ENCODE measurements at places on chromosomes 4 and X. TPM values are rescaled to one million over a fixed set of nuclear protein-coding genes. Genes with fewer than 3 reads are reported as not detected.

The FDCSP gene
- not detected for total RNA-seq

DNA sequence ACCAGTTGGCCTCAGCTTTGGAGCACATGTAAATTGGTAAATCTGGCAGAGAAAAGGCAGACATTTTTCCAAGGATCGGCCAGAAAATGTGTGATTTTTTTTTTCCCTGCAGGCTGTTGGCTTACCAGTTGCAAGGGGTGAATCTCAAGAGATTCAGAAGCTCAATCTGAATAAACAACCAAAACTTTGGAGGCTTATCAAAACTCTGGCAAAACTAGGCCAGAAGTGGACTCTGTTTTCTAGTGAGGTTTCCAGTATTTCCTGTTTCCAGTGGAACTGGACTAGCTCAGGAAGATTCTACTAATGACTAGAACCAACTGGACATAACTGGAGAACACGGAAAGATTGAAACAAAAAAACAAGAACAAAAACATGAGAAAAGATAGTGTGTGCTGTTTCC is 191.3 kb downstream of the SMIM20 start:
- H3K36me3 ChIP-seq: no peaks in the 10 kb centered on the region
- DNase-seq: no peak
- H3K4me1 ChIP-seq: no peaks in the 10 kb centered on the region
- no peak overlapping the region for H3K4me3 ChIP-seq
- no peak overlapping the region for H3K27ac ChIP-seq

DNA sequence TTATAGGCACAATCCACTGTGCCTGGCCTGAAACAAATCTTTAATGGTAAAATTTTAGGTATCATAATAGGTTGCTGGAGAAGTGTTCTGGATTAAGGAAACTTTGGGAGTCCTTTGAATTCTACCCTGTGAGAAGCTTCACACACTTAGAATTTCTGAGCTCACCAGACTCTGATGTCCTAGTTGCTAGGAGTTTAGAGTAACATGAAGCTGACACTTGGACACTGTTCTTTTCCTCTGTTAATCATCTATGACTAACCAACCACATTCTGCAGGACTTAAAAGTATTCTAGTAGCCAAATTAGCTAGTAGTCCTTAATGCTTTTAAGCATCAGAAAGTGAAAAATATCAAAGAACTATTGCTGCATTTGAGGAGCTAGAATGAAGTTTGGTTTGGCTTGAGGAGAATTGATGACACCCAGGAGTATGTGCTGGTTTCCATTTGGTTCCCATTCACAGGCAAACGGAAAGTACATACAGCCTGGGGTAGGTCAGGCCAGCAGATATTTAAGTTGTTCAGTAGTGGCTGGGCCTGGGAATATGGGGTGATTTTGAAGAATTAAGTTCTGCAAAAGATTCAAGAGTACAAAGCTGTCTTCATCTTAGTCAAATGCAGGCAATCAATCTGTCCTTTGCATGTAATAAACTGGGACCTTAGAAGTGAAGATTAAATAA is 38.8 kb upstream of the IGFBP7 start:
- H3K27ac ChIP-seq: no peak overlapping the region
- DNase-seq: no peak
- H3K27me3 ChIP-seq: no peaks in the 10 kb centered on the region
- no peaks in the 10 kb centered on the region for H3K4me1 ChIP-seq
- no peak overlapping the region for H3K4me3 ChIP-seq
- H3K36me3 ChIP-seq: no peaks in the 10 kb centered on the region

DNA sequence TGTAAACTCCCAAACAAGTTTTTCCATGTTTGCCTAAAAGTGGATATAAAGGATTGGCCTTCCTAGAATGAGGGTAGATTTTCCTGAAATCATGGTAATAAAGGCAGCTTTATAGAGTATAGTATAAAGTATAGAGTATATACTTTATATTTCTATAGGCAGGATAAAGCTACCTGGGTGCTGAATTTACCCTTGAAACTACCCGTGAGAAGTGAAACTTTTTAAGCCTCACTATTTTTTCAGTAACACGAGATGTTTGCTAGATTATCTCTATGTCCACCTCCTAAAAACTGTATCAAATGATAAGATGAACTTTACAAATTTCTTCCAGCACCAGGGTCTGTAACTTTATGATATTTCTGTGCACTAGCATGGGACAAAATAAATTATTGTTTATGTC is 340.0 kb upstream of the GALNTL6 start:
- no peaks in the 10 kb centered on the region for H3K36me3 ChIP-seq
- H3K27ac ChIP-seq: no peak overlapping the region
- H3K4me3 ChIP-seq: no peak overlapping the region

DNA sequence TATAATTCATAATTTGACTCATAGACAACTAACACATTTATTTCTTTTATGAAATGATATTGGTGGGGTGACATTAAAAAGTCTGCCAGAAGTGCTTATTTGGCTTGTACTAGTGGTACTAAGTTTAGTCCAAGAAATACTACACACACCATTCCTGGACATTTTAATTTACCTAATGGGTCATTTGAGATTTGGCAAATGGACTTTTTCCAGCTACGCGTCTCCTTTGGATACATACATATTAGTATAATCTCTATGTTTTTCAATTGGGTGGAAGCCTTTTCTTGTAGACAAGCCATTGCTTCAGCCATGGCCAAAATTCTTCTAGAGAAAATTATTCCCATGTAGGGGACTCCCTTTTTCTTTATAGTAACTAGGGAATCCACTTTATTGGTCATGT is 968.5 kb downstream of the C4orf33 start:
- H3K27me3 ChIP-seq: no peaks in the 10 kb centered on the region
- H3K4me1 ChIP-seq: peaks cover 6% of the 10 kb centered on the region
- H3K36me3 ChIP-seq: no peaks in the 10 kb centered on the region
- no peak for DNase-seq

GRCh38 chr4:182193311-182193710 is 49.9 kb upstream of the TENM3 start:
- H3K4me1 ChIP-seq: 0 out of 2 replicates have a peak, but pooled peaks cover 5% of the 10 kb centered on the region
- no peak overlapping the region for H3K4me3 ChIP-seq
- H3K27me3 ChIP-seq: no peaks in the 10 kb centered on the region
- no peak for DNase-seq
- H3K36me3 ChIP-seq: no peaks in the 10 kb centered on the region

DNA sequence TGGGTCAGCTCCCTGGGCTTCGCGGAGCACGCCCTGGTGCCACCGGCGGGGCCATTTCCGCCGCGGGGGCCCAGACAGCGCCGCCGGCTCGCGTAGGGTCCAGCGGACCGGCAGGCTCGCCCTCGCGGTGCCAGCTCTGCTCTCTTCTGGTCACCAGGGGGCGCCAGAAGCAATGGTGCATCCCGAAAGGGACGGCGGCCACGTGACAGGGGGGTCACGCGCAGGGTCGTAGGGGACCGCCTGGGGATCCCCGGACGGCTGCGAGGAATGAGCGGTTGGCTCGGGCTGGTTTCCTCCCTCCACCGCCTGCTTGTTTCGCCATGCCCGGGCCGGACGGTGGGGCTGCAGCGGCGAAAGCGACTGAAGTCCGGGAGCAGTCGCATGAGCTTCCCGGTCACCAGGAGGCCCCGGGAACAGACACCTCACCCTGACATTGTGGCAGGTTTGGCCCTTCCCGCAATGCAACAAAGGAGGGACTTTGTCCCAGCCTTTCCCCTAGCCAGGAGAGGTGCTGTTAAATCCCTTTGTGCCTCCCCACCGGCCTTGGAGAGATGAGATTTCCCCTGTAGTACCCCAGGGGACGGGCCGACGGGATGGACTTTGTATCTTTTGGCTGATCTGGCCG is 15.8 kb downstream of the ZCCHC12 start:
- no peaks in the 10 kb centered on the region for H3K36me3 ChIP-seq
- H3K4me1 ChIP-seq: no peaks in the 10 kb centered on the region
- DNase-seq: peak; percentile 83
- peak overlapping the region; percentile 53 for H3K4me3 ChIP-seq

The F8A3 gene
- total RNA-seq: 0.87 TPM

The SPANXN3 gene
- not detected for total RNA-seq

All from GM23338 (cell line).